Lung microvascular endothelial cell (primary cell): ENCODE measurements at places on chromosomes 12 and 14.

GRCh38 chr14:63663428-63664341 lies 22.0 kb upstream of the WDR89 start:
- peak; percentile 2 for DNase-seq

DNA sequence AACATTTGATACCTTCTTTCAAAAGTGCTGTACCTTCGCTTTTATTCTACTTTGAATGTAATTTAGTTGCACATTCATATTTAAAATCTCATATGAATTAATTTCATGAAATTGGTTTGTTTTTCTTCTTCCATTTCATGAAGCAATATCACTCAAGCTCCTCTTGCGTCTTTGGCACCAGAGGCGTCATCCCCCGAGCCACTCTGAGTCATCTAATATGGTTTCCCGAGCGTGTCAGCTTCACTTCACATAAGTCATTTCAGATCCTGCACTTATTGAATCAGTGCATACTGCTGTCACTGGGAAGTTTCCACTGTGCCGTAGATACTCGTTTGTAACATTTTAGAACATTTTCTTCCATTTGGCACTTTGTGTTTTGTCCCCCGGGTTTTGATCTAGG lies 105.6 kb downstream of the SLC25A47 start:
- DNase-seq: peak; percentile 80

DNA sequence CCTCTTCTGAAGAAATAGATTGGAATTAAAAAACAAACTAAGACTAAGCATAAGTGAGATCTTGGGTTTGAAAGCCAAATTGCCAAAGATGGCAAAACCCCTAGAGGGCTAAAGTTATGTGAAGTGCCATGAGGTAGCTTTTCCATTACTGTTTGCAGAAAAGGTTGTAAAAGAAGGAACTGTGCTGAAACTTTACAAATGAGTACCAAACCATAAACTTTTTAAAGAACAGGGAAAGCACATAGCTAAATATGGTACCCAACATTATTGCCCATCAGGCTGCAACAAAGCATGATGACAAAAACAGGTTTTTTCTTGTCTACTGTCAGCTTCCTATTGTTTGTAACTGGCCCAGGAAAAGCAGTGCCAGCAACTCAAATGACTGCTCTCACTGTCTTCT lies 224.2 kb downstream of the RAD51B start:
- no peak for DNase-seq

DNA sequence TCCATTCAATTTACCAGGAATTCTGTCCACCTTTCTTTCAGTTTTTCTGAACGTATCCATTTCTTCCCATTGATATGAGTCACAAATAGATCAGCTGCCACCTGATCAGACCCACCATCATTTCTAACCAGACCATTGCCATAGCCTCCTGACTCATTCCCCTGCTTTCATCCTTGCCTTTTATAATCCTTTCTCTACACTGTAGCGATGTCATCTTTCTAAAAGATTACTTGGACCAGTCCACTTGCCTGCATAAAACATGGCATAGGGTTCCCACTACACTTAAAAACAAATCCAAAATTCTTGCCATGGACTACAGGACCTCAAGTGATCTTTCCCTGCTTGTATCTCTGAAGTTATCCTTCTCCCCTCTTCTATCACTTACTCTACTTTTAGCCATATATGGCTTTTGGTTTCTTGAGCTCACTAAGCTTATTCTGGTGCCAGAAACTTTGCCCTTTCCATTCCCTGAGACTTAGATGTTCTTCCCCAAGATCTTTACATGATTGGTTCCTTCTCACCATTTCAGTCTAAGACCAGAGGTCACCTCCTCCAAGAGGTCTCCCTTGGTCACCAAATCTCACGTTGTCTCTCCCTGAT lies 149.5 kb upstream of the KRR1 start:
- no peak for DNase-seq

- no peak for DNase-seq
Measured at GRCh38 chr14:100449225-100449987, 126.3 kb downstream of the SLC25A47 start.

DNA sequence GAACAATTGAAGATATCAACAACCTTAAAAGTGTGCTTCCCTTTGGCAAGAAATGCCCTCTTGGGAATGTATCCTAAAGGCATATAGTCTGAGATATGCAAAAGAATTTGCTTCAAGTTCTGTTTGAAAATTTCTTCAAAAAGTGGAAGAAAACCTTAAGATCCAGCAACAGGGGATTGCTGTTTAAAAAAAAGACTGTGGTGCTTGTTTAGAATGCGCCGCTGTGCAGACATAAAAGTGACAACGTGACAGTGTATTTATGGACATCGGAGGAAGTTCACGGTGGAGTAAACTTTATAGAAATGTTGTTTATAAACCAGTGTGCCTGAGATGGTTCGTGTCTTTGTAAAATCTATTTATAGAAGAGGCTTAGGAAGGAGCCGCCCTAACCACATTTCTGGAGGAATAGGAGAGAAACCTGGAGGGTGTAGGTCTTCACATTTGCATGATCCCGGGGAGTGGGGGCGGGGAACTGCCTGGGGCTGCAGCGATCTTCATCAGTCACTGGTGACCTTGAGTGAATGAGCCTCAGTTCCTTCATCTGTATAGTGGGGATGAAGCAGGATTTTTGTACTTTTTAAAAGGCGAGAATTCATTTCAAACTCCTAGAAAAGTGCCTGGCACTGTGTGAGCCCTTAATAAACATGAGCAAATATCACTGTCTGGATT lies 27.5 kb downstream of the ADGRD1 start:
- no peak for DNase-seq

DNA sequence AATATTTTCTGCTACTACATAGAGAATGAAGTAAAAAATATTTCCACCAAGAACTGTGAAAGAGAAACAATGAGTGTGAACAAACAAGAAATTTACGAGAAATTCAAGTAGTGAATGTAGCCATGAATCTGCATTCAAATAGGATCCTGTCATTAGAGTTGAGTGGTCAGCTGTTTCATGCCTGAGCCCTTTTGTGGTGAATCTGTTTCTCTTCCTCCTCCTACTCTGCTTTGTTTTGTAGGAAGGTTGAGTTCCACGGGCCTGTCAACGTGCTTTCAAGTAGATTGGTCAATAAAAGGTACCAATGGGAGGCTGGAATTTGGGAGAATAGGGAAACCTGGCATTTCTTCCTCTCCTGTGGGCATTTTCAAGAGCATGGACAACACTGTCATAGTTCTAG lies 1749.6 kb upstream of the FLRT2 start:
- no peak for DNase-seq

- DNase-seq: no peak
Measured at GRCh38 chr12:132458846-132459641, 30.9 kb upstream of the FBRSL1 start.
